MCF 10A (cell line): ENCODE measurements at places on chromosomes 16 and 17.

DNA sequence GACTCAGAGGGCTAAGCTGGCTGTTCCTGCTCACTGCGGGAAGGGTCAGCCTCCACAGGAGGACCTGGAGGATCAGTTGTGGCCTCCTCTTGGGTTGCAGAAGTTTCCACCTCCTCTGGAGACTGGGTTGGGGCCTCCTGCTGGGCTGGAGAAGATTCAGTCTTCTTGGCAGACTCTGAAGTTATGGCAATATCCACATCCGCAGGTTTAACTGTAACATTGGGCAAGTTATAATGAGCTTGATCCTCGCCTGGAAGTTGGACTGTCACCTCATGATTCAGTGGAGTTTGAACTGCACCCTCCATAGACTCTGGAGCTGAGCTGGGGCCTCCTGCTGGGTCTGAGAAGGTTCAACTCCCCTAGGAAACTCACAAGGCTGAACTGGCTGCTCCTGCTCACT lies 47.6 kb upstream of the TMEM97 start:
- no peak for DNase-seq
- H3K4me3 ChIP-seq: no peak overlapping the region
- no peaks in the 10 kb centered on the region for H3K36me3 ChIP-seq
- peaks cover 6% of the 10 kb centered on the region for H3K4me1 ChIP-seq
- no peak overlapping the region for H3K27ac ChIP-seq
- H3K27me3 ChIP-seq: peaks cover 74% of the 10 kb centered on the region

DNA sequence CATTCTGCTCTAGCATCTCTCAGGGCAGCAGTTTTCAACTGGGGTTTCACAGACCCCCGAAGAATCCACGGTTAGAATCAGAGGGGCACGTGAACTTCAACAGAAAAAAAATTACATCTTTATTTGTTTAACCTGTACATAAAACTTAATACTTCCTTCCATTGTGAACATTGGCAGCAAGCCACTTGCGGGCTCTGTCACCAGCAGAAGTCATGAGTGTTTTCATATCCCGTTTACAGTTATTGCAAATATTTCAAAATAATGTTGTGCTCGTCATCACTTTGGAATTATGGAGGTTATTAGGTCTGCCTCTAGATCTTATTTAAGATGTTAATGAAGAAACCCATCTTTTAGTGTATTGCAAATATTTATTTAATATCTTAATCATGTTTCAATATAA lies 109.8 kb downstream of the SDR42E1 start:
- H3K4me3 ChIP-seq: no peak overlapping the region
- H3K36me3 ChIP-seq: no peaks in the 10 kb centered on the region
- peak; percentile 78 for DNase-seq
- H3K27me3 ChIP-seq: no peaks in the 10 kb centered on the region

GRCh38 chr17:50629902-50630301 lies 4.8 kb upstream of the ABCC3 start:
- H3K4me3 ChIP-seq: no peak overlapping the region
- H3K27ac ChIP-seq: no peak overlapping the region

DNA sequence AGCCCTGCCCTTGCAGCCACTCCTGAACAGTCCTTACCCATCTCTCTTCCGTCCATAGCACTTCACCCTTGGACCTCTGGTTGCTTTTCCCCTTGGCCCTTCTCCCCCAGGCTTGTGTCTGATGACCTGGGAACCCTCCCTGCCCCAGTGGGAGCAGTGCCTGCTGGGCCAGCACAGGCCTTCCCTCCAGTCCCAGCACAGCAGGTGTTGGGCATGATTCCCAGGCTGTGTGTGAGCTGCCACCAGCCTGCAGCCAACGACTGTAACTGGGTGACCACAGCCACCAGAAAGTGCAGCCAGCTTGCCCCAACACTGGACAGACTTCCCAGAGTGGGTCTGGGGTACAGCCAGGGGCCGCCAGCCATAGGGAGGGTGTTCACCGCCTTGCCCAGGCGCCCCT lies 30.0 kb downstream of the CRAMP1 start:
- H3K27ac ChIP-seq: no peak overlapping the region
- no peaks in the 10 kb centered on the region for H3K27me3 ChIP-seq
- H3K36me3 ChIP-seq: peaks cover 76% of the 10 kb centered on the region
- H3K4me3 ChIP-seq: no peak overlapping the region

DNA sequence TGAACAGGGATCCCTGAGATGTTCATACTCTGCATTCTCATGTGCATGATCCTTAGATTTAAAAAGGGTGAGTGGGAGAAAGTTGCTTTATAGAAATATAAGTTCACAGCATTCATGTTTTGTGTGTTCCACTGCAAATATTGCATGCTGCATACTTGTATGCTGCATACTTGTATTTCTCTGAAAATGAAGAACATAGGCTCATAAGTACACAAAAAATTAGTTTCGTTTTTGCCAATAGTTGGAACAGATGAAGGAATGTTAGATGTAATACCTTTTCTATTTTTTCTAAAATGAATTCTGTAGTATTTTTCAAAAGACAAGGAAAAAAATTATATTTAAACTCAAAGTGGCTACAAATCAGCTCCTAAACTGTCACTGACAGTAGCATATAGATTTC lies 79.0 kb downstream of the NFAT5 start:
- H3K4me3 ChIP-seq: no peak overlapping the region
- H3K4me1 ChIP-seq: peaks cover 6% of the 10 kb centered on the region
- peaks cover 46% of the 10 kb centered on the region for H3K36me3 ChIP-seq
- DNase-seq: no peak
- no peak overlapping the region for H3K27ac ChIP-seq

DNA sequence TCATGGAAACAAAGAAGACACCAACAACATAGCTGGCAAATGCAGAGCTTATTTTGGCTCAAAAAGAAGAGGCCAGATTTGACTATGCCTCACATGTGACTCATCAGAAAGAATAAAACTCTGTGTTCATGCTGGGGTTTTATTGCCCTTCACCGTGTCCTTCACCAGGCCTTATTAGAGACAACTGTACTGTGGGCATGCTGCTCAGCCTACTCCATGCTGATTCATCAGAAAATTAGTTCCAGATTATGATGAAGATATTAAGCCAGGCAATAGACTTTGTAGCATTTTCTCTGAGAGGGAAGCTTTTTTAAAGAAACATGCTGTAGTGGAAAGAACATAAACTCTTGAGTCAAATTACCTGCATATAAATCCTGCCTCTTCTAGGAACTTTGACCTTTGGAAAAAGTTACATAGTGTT lies 89.8 kb downstream of the CYB561 start:
- H3K36me3 ChIP-seq: peaks cover 12% of the 10 kb centered on the region
- peaks cover 16% of the 10 kb centered on the region for H3K4me1 ChIP-seq
- no peak overlapping the region for H3K4me3 ChIP-seq
- H3K27me3 ChIP-seq: no peaks in the 10 kb centered on the region
